MM.1S (cell line): ENCODE measurements at places on chromosomes 6 and 20.

GRCh38 chr6:35061102-35061615 is 80.0 kb downstream of the TCP11 start:
- H3K36me3 ChIP-seq, result no peaks in the 10 kb centered on the region
- no peak for DNase-seq
- no peak overlapping the region for H3K4me3 ChIP-seq
- no peaks in the 10 kb centered on the region for H3K27me3 ChIP-seq

DNA sequence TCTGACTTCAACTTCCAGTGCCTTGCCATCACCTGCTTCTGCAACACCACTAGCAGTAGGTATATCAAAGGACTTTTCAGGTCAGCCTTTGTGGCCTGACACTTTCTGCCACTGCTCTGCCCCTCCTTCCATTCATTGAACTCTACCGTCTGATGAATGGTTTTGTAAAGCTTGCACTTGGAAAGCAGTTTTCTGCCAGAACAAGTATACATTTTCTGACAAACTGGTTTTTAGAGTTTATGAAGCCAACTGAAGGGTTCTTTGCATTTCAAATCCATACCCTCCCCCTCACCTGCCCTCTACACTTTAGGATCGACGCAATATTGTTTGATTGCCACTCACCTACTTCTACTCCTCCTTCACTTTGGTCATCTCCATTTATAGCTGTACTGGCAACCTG is 603.1 kb downstream of the HACE1 start:
- no peak overlapping the region for H3K27ac ChIP-seq
- H3K4me1 ChIP-seq, result no peaks in the 10 kb centered on the region
- no peaks in the 10 kb centered on the region for H3K27me3 ChIP-seq
- no peaks in the 10 kb centered on the region for H3K36me3 ChIP-seq
- no peak for DNase-seq
- no peak overlapping the region for H3K4me3 ChIP-seq

DNA sequence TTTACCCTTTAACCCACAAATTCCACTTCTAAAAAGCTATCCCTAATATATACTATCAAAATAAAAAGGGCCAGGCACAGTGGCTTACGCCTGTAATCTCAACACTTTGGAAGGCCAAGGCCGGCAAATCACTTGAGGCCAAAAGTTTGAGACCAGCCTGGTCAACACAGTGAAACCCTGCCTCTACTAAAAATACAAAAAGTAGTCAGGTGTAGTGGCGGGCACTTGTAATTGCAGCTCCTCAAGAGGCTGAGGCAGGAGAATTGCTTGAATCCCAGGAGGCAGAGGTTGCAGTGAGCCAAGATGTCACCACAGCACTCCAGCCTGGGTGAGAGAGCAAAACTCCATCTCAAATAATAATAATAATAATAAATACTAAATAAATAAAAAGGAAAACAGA is 82.5 kb downstream of the TRIM27 start:
- no peak overlapping the region for H3K4me3 ChIP-seq
- DNase-seq, result no peak
- no peak overlapping the region for H3K27ac ChIP-seq
- H3K27me3 ChIP-seq, result peaks cover 10% of the 10 kb centered on the region
- no peaks in the 10 kb centered on the region for H3K4me1 ChIP-seq

- no peaks in the 10 kb centered on the region for H3K36me3 ChIP-seq
- no peak overlapping the region for H3K4me3 ChIP-seq
- H3K4me1 ChIP-seq, result peaks cover 69% of the 10 kb centered on the region
- no peak for DNase-seq
- no peaks in the 10 kb centered on the region for H3K27me3 ChIP-seq
These were observed 32.2 kb downstream of the RREB1 start for GRCh38 chr6:7139835-7140470.

DNA sequence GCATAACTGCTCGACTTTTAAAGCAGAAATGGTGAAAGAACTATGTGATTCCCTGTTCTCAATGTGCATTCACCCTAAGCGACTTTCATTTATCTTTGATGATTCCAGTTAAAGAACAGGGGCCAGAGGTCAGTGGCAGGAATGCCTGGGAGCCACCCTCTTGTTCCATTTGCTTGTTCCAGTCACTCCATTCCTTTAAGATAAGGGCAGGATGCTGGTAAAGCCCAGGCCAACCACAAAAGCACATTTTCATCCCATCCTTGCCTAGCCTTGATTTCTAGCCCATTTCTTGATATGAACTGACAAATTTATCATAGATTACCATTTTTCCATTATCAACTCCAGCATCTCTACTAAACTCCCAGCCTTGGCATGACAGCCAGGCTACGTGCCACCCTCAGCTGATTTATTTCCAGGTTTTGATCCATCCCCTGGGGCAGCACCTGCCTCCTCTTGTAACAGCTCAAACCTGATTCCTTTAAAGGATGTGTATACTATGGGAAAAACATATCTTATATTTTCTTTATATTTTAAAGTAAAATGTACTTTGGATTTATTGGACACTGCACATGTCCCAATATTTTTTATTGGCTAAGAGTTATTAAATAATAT is 19.2 kb downstream of the HMGN3 start:
- no peaks in the 10 kb centered on the region for H3K36me3 ChIP-seq
- no peaks in the 10 kb centered on the region for H3K27me3 ChIP-seq
- H3K27ac ChIP-seq, result no peak overlapping the region
- H3K4me3 ChIP-seq, result no peak overlapping the region
- no peak for DNase-seq
- H3K4me1 ChIP-seq, result no peaks in the 10 kb centered on the region

DNA sequence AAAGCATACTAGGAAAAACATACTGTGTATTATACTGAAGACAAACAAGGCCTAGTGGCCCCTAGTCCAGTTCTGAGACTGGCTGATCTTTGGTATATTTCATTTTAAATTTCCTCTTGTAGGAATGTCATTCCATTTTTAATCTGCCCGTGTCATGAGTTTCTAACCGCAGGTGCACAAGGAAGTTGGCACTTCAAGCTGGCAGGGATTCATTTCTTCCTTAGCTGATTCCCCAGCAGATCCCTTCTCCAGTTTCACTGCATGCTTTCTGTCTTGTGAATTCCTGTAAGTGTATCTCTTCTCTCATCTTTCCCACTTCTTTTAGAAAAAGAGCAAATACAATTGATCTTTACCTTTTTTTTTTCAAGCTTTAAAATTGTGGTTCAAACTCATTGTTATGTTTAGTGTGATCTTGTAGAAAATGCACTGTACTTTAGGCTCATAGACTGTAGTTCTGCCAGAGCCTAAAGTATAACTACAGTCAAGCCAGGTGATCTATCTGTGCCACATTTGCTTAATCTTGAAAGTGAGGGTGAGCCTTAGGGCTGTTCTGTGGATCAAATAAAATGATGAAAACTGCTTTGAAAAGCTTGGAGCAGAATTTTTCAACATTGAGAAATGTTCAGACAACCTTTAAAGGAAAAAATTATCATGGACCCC is 37.0 kb downstream of the RNF217 start:
- H3K4me1 ChIP-seq, result no peaks in the 10 kb centered on the region
- no peaks in the 10 kb centered on the region for H3K36me3 ChIP-seq
- no peaks in the 10 kb centered on the region for H3K27me3 ChIP-seq
- H3K27ac ChIP-seq, result no peak overlapping the region
- no peak overlapping the region for H3K4me3 ChIP-seq

GRCh38 chr6:8432614-8433013 is 2.7 kb downstream of the SLC35B3 start:
- 0 out of 2 replicates have a peak, but pooled peaks cover 2% of the 10 kb centered on the region for H3K27me3 ChIP-seq
- no peak overlapping the region for H3K4me3 ChIP-seq
- no peak for DNase-seq
- peaks cover under 1% of the 10 kb centered on the region; the same call in 1 of the 2 replicates for H3K36me3 ChIP-seq
- no peak overlapping the region for H3K27ac ChIP-seq
- peaks cover 4% of the 10 kb centered on the region; the same call in 1 of the 2 replicates for H3K4me1 ChIP-seq

GRCh38 chr20:58826271-58826670 is 24.4 kb downstream of the GNAS-AS1 start:
- peaks cover 21% of the 10 kb centered on the region for H3K27me3 ChIP-seq
- H3K4me3 ChIP-seq, result no peak overlapping the region
- no peak for DNase-seq
- H3K36me3 ChIP-seq, result no peaks in the 10 kb centered on the region

DNA sequence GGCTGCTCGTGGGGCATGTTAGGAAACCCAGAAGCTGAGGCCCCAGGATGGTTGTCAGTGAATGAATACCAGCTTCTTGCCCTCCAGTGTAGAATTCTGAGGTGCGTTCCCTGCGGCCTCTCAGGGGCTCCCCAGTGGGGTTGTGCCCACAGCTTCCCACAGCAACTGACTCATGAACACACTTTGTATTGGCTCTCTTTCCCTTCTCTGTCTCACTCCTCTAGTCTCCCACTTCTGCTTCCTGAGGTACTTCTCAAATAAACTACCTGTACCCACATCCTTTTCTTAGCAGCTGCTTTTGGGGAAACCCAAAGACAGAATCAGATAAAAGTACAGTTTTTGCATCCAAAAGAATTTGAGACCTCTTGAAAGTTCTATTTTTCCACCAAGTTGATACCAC is 107.7 kb upstream of the JAG1 start:
- H3K27ac ChIP-seq, result no peak overlapping the region
- DNase-seq, result no peak
- no peak overlapping the region for H3K4me3 ChIP-seq

- no peak overlapping the region for H3K4me3 ChIP-seq
- no peaks in the 10 kb centered on the region for H3K36me3 ChIP-seq
- H3K27me3 ChIP-seq, result no peaks in the 10 kb centered on the region
- DNase-seq, result peak; percentile 45
These were observed 52.8 kb upstream of the SRSF6 start for GRCh38 chr20:43404878-43405277.

GRCh38 chr6:39664173-39664572 is 61.0 kb downstream of the KIF6 start:
- H3K36me3 ChIP-seq, result no peaks in the 10 kb centered on the region
- DNase-seq, result no peak
- no peak overlapping the region for H3K27ac ChIP-seq

DNA sequence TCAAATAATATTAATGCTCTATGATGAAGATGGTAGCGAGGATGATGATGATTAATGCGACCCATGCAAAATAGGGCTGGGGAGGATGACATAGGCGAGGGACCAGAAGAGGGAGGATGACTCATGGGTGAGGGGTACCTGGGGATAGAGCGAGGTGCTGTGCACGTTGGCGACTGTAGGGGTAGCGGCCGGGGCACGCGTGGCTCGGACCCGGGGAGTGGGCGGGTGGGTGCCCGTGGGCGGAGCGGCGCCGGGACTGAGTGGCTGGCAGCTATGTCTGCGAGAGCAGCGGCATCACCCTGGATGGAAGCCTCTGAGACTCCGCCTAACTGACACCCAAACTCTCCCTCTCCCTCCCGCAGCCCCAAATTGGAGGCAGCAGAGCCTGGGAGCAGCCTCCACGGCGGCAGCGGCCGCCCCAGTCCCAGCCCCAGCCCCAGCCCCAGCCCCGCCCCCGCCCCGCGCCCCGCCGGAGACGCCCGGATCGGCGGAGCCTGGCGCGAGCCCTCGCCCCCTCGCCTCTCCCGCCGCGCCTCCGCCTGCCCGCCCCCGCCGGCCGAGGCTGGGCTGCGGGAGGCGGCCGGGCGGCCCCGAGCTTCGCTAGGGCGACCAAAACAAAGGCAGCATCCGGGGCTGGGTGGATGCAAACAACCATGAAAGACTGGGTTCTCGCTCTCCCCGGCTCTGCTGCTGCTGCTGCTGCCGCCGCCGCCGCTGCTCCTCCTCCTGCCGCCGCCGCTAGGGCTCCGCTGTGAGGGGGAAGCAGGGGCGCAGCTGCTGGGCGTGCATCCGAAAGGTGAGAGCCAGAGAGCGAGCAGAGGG is at the start of gene RIMS1:
TSS of gene RIMS1 (plus strand) at position 367 of the 822 bp plus-strand sequence. CDS start 474 bp downstream, outside the sequence.
- no peak within 1 kb of the TSS for H3K27ac ChIP-seq
- DNase-seq, result peak; percentile 57
- peak within 1 kb of the TSS; percentile 66 for H3K4me3 ChIP-seq
- no peaks in the 10 kb centered on the region for H3K4me1 ChIP-seq
- H3K27me3 ChIP-seq, result no peaks in the 10 kb centered on the region

- H3K27me3 ChIP-seq, result no peaks in the 10 kb centered on the region
- no peak overlapping the region for H3K27ac ChIP-seq
- DNase-seq, result no peak
- peaks cover 3% of the 10 kb centered on the region; the same call in 1 of the 2 replicates for H3K4me1 ChIP-seq
- H3K36me3 ChIP-seq, result no peaks in the 10 kb centered on the region
- no peak overlapping the region for H3K4me3 ChIP-seq
These were observed 24.4 kb downstream of the SPDEF start for GRCh38 chr6:34531580-34532201.

DNA sequence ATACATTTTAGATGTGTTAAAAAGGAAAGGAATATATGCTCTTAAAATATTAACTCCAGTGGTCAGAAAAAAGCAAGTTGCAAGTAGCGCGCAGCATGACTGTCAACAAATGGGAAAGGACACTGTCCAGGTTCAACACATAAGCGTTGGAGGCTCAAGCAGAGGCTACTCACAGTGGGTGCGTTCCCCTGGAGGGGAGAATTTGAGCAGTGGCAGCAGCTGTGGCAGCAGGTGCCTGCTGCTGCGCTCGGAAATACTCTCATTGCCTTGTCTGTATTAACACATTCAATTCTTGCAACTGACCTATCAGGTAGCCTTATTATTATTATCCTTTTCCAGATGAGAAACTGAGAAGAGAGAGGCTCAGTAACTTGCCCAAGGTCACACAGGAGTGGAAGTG is 21.9 kb upstream of the CCN6 start:
- DNase-seq, result no peak
- H3K4me3 ChIP-seq, result no peak overlapping the region
- no peaks in the 10 kb centered on the region for H3K27me3 ChIP-seq
- no peak overlapping the region for H3K27ac ChIP-seq
- no peaks in the 10 kb centered on the region for H3K4me1 ChIP-seq
- no peaks in the 10 kb centered on the region for H3K36me3 ChIP-seq

GRCh38 chr6:100335991-100336390 is 128.7 kb downstream of the SIM1 start:
- no peaks in the 10 kb centered on the region for H3K4me1 ChIP-seq
- H3K27ac ChIP-seq, result no peak overlapping the region
- DNase-seq, result no peak
- no peaks in the 10 kb centered on the region for H3K36me3 ChIP-seq

DNA sequence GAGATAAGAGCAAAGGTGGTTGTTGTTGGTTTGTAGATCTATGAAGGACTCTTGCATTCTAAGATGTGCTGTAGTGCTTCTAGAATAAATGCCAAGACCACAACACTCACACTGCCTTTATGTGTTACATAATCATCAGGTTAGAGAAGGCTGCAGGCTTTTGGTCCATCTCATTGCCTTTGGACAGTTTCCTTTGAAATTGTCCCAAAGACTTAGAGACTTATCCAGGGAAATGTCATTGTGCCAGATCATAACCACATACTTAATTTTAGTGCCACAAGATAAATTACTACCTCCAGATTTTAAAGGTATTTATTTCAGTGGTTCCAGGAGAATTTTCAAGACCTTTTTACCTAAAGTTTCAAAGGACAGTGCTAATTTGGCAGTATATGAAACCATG is 666.6 kb upstream of the CITED2 start:
- H3K27ac ChIP-seq, result no peak overlapping the region
- H3K36me3 ChIP-seq, result no peaks in the 10 kb centered on the region
- no peak overlapping the region for H3K4me3 ChIP-seq

- no peak for DNase-seq
- peaks cover 9% of the 10 kb centered on the region for H3K4me1 ChIP-seq
- H3K4me3 ChIP-seq, result no peak overlapping the region
- H3K27ac ChIP-seq, result no peak overlapping the region
- no peaks in the 10 kb centered on the region for H3K36me3 ChIP-seq
These were observed 89.5 kb downstream of the CHMP4B start for GRCh38 chr20:33900521-33901131.
